ENCODE measurements at places on chromosomes 1 and 21. TPM values are rescaled to one million over a fixed set of nuclear protein-coding genes. Genes with fewer than 3 reads are reported as not detected.

- DNase-seq = no peak
Observed at GRCh38 chr1:58157256-58157655, 389.3 kb downstream of the OMA1 start.

DNA sequence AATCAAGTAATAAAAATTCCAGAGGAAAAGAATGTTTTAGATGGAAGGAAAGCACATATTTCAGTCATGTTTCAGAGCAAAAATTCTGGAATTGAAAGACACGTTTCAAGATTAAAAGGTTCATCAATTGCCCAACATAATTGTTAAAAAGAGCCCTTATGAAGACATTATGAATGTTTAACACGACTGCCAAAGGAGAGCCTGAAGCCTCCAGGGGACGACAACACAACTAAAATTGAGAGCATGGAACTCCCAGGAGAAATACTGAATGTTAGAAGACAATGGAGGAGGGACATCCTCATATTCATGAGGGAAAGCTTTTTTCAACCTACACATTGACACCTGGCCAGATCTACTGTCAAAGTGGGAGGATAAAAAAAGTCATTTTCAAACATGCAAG, 16.0 kb downstream of the OR2T11 start:
- DNase-seq = no peak

DNA sequence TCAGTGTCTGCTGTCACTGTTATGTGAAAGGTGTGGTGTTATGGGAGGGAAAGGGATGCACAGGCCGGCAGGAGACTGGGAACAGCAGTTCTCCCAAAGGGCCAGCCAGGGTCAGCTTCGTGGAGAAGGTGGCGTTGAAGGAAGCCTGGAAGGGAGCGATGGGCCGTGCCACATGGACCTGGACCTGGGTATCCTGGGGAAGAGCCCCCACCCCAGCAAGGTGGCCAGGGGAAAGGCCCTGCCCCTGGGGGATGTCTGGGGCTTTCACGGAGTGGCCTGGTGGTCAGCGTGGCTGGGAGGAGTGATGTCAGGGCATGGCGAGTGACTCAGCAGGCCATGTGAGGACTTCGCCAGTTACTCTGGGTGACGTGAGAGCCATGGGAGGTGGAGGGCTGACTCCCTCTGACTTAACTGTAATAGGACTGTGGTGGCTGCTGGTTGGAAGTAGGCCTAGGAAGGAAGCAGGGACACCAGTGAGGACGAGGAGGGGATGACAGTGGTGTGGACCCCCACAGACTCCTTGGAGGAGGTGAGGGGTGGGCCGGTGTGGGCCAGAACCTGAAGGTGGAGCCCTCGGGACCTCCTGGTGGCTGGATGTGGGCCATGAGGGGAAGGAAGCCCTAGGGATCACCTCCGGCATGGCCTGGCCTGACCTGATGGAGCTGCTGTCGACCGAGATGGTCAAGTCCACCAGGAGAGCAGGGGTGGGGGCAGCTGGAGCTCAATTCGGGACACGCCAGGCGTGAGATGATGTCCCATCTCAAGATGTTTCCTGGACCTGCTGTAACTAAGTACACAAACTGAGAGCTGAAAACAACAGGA, 54.5 kb downstream of the BACE2 start:
- no peak for DNase-seq

DNA sequence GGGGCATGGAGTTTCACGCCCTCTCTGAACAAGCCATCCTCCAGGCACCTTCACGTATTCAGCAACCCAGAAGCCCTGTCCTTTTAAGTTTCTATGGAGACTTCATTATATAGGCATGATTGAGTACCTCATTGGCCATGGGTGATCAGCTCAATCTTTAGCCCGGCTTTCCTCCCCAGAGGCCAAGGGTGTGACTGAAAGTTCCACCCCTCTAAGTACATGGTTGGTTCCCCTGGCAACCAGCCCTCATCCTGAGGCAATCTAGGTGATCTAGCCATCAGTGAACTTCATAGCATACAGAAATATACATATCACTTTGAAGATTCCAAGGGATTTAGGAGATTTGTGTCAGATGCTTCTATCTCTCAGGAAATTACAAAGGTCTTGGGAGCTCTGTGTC, 21.3 kb upstream of the DHX9 start:
- DNase-seq = no peak

TCHH gene
- 0.27 TPM for total RNA-seq

LCE1E gene
- not detected for total RNA-seq

SHISA4 gene
- 22.0 TPM for total RNA-seq

GRCh38 chr1:112554411-112554810, 45.6 kb downstream of the WNT2B start:
- DNase-seq = no peak

DNA sequence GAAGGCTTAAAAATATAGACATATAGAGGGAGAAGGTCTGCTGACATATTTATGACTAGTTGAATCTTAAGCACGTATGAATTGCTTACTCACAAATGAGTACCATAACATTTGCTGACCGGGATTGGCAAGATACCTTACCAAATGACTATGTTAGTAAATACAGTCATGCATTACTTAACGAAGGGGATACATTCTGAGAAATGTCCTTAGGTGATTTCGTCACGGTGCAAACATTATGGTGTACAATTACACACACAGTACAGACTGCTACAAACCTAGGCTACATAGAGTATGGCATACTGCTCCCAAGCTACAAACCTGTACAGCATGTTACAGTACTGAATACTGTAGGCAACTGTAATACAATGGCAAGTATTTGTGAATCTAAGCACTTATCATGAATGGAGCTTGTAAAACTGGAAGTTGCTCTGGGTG, 19.4 kb upstream of the UBE2U start:
- DNase-seq = no peak

GRCh38 chr21:26782747-26783146, 62.5 kb downstream of the ADAMTS1 start:
- DNase-seq = no peak

Data from cerebellum (tissue), 4 donors.